Smooth muscle cell of bladder (primary cell): ENCODE measurements at places on chromosomes 6 and 20. TPM values are rescaled to one million over a fixed set of nuclear protein-coding genes. Genes with fewer than 3 reads are reported as not detected.

The WFDC12 gene
- not detected in 2 replicates for total RNA-seq

The CST5 gene
- total RNA-seq = not detected in 2 replicates

The NT5E gene
- 235 and 363 TPM in 2 replicates for total RNA-seq

The PRR3 gene
- 3.4 and 6.4 TPM in 2 replicates for total RNA-seq

The SLPI gene
- 2.3 and 2.6 TPM in 2 replicates for total RNA-seq

The CST7 gene
- not detected in 2 replicates for total RNA-seq

The PCK1 gene
- 0.14 TPM in 1 of 2 replicates, not detected in the other for total RNA-seq

The SSTR4 gene
- not detected in 2 replicates for total RNA-seq

The NUP153 gene
- total RNA-seq = 14.2 and 14.8 TPM in 2 replicates

The PRPH2 gene
- 1.8 and 2.5 TPM in 2 replicates for total RNA-seq

The CCM2L gene
- total RNA-seq = not detected in 2 replicates

The NMBR gene
- total RNA-seq = 0.09 TPM in 1 of 2 replicates, not detected in the other

The SGK2 gene
- 0.14 and 0.28 TPM in 2 replicates for total RNA-seq

The GLP1R gene
- not detected in 2 replicates for total RNA-seq

The GJA10 gene
- total RNA-seq = not detected in 2 replicates

The RAET1E gene
- total RNA-seq = 0.14 and 0.37 TPM in 2 replicates

The PPP1R3G gene
- total RNA-seq = 1.4 and 2.8 TPM in 2 replicates

The TRIM40 gene
- not detected in 2 replicates for total RNA-seq

The KCNK16 gene
- total RNA-seq = not detected in 2 replicates

The TUBB1 gene
- under 0.01 TPM in 1 of 2 replicates, not detected in the other for total RNA-seq

The TJAP1 gene
- total RNA-seq = 7.4 and 9.3 TPM in 2 replicates

The IP6K3 gene
- total RNA-seq = 0.14 and 0.18 TPM in 2 replicates

The SRMS gene
- total RNA-seq = not detected in 2 replicates

The HMGA1 gene
- 59.4 and 64.8 TPM in 2 replicates for total RNA-seq

The CTAGE9 gene
- total RNA-seq = not detected in 2 replicates

The MRAP2 gene
- total RNA-seq = 0.28 and 0.65 TPM in 2 replicates
